Cardiac muscle cell (in vitro differentiated cells and primary cell): ENCODE measurements at places on chromosomes 7 and 10. TPM values are rescaled to one million over a fixed set of nuclear protein-coding genes. Genes with fewer than 3 reads are reported as not detected.
A peak's percentile ranks its signal among the peaks of the same experiment; 100 is the strongest.

The SH2D4B gene
- 0.18 TPM in 1 of 2 replicates, not detected in the other for total RNA-seq

The PCLO gene
- 0.67 and 1.1 TPM in 2 replicates for total RNA-seq

- peak; percentile 31 for DNase-seq
Measured at GRCh38 chr7:123282181-123282580, 82.4 kb upstream of the SLC13A1 start.

GRCh38 chr7:84025332-84025927 is 169.2 kb downstream of the SEMA3A start:
- DNase-seq: peak; percentile 92

- no peak for DNase-seq
Measured at GRCh38 chr10:128729910-128730420, 603.7 kb upstream of the MKI67 start.

DNA sequence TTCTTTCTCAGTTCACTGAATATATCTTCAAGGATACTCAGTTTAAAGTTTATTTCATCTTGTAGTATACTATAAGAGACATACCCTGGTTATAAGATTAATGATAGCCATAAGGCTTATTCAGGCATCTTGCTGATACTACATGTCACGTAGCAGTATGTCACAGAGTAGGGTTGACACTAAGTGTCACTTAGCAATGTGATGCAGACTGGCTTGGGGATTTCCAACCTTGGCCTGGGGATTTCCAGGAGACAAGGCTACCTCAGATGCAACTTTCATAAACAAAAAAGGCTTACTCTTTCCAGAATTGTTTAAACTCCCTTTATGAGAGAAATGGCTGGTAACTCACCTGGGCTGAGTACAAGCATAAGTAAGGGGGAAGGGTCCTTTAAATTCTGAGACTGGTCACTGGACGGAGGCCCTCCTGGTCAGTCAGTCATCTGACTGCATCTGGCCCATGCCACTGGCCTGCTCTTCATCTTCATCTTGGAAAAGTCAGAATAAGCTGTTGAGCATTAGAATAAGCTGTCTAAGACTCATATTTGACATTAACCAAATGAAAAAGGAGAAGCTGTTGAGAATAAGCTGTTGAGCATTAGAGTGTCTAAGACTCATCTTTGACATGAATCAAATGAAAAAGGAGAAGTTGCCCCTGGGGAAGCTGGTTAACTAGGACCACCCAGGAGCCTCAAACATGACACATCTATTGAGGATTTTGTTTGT is 9.5 kb downstream of the SLC13A1 start:
- DNase-seq: no peak

GRCh38 chr10:9302140-9302746 is 1247.8 kb downstream of the GATA3 start:
- peak; percentile 65 for DNase-seq

The PRKG1 gene
- 4.5 and 13.3 TPM in 2 replicates for total RNA-seq

DNA sequence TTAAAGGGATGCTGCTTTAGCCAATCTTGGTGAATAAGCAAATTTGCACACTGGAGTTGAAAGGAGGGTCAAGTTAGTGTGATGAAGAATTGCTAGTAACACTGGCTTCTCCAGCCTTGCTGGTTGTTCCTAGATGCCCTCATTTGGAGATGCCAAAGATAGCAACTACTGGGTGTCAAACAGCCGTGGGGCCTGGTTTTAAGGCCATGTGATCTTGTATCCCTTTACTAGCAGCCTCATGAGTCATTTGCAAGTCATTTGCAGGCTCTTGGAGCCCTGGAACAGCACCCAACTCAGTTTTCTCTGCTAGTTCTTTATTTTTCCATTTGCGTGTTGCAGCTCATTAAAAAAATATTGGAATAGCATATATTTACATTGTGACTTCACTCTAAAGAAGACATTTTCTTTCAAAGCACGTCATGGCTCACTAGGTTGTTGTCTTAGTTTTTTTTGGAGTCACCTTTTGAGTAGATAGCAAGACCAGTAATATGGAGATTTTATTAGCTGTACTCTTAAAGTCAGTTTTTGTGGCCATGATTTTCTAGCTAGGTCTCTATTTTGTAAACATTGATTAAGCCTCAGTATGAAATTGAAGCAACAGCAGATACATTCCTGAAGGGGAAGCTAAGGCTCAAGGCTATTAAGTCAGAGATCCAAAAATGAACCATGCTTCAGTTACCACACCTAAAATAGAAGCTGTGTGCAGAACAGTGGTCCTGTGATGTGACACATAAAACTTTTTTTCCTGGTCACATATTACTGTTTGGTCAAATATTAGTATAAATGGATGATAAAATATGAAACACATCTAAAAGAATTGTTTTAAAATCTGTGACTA is 1.3 kb downstream of the LSMEM1 start:
- no peak for DNase-seq

- DNase-seq: no peak
Measured at GRCh38 chr7:30983914-30984247, 20.1 kb downstream of the GHRHR start.

GRCh38 chr10:46239247-46239646 is 47.5 kb upstream of the ANTXRL start:
- no peak for DNase-seq

- no peak for DNase-seq
Measured at GRCh38 chr7:155584763-155585531, 38.6 kb upstream of the CNPY1 start.

- no peak for DNase-seq
Measured at GRCh38 chr10:121928528-121928884, 675 bp upstream of the ATE1 start.

- DNase-seq: no peak
Measured at GRCh38 chr7:18772567-18772965, 277.0 kb downstream of the HDAC9 start.

- no peak for DNase-seq
Measured at GRCh38 chr10:51321300-51321699, 247.0 kb downstream of the PRKG1 start.

DNA sequence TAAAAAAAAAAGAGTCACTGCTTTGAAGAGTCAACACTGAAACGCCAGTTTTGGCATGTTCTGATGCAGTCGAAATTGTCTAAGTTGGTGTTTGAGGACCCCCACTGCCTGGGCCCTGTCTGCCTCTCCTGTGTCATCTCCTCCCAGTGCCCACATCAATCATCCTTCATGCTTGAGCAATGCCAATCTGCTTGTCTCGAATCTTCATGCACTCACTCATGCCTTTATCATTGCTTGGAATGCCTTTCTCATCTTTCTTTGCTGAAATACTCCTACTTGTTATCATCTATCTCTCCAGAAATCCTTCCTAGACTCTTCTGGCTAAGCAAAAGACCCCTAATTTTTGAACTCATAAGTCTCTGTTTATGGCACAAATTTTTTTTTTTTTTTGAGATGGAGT is 42.1 kb upstream of the PLPP4 start:
- no peak for DNase-seq

DNA sequence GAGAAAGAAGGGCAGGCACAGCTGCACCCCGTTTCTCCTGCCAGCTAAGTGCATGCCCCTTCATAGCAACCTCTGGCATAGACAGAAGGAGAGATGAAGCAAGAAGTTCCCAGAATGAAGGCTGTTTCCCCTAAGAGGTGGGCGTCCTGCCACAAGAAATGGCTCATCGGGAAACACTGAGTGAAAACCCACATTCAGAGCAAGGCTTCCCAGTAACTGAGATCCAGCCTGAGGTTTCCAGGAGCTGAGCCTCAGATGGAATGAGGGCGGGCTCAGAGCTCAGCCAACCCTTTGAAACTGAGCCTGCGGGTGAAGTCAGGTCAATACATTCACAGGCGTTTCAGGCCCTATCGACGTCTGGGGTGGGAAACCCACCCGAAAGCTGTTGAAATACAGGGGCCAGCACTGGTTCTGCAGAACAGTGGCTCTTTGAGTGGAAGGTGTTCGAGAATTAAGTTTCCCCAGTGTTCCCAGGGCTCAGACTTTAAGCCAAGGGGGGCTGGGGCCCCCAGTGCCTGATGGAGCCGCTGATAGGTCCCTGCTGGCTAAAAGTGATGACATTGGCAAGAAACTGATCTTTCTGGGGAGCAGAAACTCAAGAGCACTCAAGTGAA is 510.2 kb downstream of the RPS24 start:
- DNase-seq: peak; percentile 66

- DNase-seq: no peak
Measured at GRCh38 chr10:130741901-130742855, 569.3 kb downstream of the TCERG1L start.

The MKRN1 gene
- total RNA-seq: 143 and 247 TPM in 2 replicates

- no peak for DNase-seq
Measured at GRCh38 chr7:119688831-119689230, 584.1 kb upstream of the KCND2 start.

The NUTM2E gene
- 0.07 TPM in 1 of 2 replicates, not detected in the other for total RNA-seq

The FRA10AC1 gene
- 4.8 and 13.5 TPM in 2 replicates for total RNA-seq

The ZNF736 gene
- 0.54 and 3.8 TPM in 2 replicates for total RNA-seq

The TPK1 gene
- total RNA-seq: 3.5 and 5.9 TPM in 2 replicates

The RBM20 gene
- 23.0 and 28.5 TPM in 2 replicates for total RNA-seq

The MET gene
- 0.88 and 1.8 TPM in 2 replicates for total RNA-seq

GRCh38 chr10:44774676-44775401 is 136.3 kb upstream of the TMEM72 start:
- DNase-seq: peak; percentile 76

DNA sequence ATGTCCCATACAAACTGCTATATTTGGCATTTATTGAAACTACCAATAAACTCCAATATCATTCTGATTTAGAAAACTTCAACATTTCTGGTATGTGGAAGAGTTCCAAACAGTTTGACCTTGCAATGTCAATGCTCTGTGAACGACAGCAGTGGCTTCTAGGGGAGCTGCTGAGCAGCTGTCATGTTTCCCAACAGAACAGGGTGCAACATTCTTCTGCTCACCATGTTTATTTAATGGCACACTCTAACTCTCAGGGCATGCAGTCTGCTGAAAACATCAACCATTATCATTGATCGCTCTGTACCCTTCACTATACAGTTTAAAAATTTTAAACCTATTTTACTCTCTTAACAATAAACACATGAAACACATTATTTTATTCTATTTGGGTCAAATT is 25.9 kb downstream of the LMOD2 start:
- peak; percentile 83 for DNase-seq

The PTPN20 gene
- total RNA-seq: 0.42 and 0.46 TPM in 2 replicates

DNA sequence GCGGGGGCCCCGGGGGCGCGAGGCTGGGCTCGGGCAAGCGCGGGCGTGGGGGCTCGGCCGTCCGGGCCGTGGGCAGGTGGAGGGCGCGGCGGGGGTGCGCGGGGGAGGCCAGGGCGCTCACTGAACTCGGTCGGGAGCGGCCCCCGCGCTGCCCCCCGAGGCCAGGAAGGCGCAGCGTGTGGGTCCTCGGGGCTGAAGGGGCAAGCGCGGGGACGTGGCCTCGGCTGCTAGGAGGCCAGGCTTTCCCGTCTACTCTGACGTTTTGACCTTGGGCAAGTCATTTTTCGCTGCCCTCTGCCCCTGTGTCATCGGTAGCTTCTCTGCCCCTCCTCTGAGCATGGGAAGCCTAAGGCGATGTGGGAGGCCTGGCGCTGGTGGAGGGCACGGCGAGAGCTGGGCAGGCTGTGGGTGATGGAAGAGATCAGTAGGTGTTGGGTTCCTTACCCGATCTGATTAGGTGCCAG is 441 bp downstream of the FBH1 start:
- peak; percentile 25 for DNase-seq

The SEC31B gene
- 8.0 and 13.2 TPM in 2 replicates for total RNA-seq

The ASAH2 gene
- 0.15 and 5.4 TPM in 2 replicates for total RNA-seq

- no peak for DNase-seq
Measured at GRCh38 chr7:127287133-127287532, 34.4 kb upstream of the GRM8 start.

- DNase-seq: no peak
Measured at GRCh38 chr7:149642589-149642988, 130.8 kb downstream of the ZNF467 start.

DNA sequence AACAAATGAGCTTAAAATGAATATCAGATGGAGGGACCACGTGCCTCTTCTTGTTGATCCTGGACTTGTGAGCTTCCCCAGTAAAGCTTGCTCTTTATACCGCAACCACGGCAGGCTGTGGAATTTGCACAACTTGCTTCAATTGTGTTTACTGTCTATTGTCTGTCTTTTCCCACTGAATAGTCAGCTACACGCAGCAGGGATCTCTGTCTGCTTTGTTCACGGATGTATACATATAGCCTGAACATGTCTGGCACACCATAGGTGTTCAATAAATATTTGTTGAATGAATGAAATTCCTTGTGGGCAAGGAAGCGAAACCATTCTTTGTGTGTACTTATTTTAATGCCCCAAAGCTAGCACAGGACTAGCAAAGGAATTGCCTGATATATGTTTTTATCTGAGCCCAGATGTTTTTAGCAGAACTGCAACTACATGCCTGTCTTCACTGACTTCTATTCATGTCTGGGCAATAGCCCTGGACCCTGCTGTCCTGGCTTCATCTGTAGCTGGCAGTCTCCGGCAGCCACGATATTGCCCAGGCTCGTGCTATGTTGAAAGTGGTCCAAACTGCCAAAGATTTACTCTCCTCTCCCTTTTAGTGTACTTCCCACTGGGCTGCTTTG is 29.9 kb upstream of the IFRD1 start:
- DNase-seq: peak; percentile 28

GRCh38 chr7:155660758-155661093 is 16.3 kb downstream of the RBM33 start:
- DNase-seq: no peak

- DNase-seq: peak; percentile 73
Measured at GRCh38 chr7:121872831-121873288, at the start of gene PTPRZ1. Gene PTPRZ1, plus strand, starts transcription at chr7:121873161. Its CDS starts 339 bp downstream, at chr7:121873500.

- DNase-seq: no peak
Measured at GRCh38 chr10:121002586-121003205, 151.5 kb downstream of the WDR11 start.

- DNase-seq: no peak
Measured at GRCh38 chr7:68313806-68314205, 1284.5 kb upstream of the AUTS2 start.

DNA sequence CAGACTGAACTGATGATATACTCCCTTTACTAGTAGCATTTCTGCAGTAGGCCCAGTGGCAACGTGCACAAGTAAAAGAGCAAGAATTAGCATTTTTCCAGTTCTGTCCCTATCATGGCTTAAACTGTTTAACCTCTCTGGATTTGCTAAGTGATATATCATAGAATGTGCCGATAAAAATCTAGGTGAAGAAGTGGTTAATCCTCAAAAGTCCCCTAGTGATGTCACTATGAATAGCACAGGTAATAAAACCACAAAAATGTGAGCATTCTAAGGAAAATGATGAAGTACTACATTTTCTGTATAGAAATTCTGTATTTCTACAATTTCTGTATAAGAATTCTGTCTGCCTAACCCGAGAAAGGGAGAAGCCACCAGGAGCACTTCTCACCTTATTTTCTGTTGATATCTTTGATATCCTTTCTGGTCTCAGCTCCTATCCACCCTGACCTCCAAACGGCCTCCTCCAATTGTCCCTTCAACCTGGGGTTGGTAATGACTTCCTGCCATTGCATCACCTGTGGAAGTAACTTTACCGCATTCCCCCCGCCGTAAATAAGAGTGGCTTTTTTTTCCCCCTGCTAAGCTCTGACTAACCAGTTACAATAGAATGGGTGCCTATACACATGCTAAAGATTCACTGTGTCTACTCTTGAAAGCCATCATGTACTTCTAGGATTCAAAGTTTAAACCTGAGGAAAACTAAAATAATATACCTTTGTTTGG is 155.9 kb upstream of the ASAH2 start:
- DNase-seq: no peak

- no peak for DNase-seq
Measured at GRCh38 chr7:18889436-18889835, 228.0 kb downstream of the TWIST1 start.

- DNase-seq: peak; percentile 21
Measured at GRCh38 chr10:4848356-4849041, 22.5 kb downstream of the AKR1E2 start.

The FIGNL1 gene
- total RNA-seq: 7.9 and 8.9 TPM in 2 replicates

- no peak for DNase-seq
Measured at GRCh38 chr7:114419441-114420272, 5.0 kb downstream of the FOXP2 start.
